GOT3 (cell line): ENCODE measurements at places on chromosomes 1 and 21.

- no peak for DNase-seq
Observed at GRCh38 chr21:44532712-44533111, 7.3 kb downstream of the KRTAP10-1 start.

- no peak for DNase-seq
Observed at GRCh38 chr1:213332491-213332890, 281.4 kb downstream of the RPS6KC1 start.

- DNase-seq = no peak
Observed at GRCh38 chr1:18828224-18828623, 31.2 kb downstream of the TAS1R2 start.

- no peak for DNase-seq
Observed at GRCh38 chr1:228923973-228924686, 188.9 kb downstream of the RHOU start.

DNA sequence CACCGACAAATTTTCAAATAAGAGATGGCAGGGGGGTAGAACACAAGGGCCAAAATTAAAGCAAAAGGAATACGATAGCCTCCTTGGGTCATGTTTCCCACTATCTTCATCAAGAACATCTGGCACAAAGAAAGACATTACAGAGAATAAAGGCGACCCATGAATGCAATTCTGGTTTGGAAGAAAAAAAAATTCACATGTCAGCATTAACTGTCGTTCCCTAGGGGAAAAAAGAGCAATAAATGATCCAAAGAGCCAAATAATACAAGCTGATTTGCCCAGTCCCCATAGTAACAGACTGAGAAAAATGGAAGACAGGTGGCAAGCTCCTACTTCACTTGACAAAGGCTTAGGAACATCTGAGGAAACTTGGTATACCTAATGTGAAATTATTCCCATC is 4.5 kb downstream of the STIL start:
- DNase-seq = no peak

GRCh38 chr1:6163191-6163972 is 16.7 kb downstream of the CHD5 start:
- no peak for DNase-seq

DNA sequence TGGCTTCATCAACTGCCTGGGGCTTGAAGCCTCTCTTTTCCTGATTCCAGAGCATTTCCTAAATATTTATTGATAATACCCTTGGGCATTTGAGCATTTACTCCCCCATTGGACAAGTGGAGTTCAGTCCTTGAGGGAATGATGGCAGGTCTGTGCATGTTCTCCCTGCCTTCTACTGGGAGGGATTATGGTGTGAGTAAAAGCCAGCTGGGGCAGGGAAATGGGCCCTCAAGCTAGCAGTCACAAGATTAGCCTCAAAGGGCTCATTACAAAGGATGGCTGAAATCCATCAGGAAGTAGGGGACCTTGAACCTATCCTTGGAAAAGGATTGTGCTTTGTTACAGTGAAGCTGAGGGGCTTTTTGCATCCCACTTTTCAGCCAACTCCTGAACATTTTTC is 24.2 kb upstream of the OSBPL9 start:
- DNase-seq = no peak

GRCh38 chr1:154870115-154870571 is at the start of gene KCNN3:
KCNN3 (minus strand) TSS chr1:154870281; CDS start chr1:154869964, 317 bp downstream.
- peak; percentile 55 for DNase-seq

DNA sequence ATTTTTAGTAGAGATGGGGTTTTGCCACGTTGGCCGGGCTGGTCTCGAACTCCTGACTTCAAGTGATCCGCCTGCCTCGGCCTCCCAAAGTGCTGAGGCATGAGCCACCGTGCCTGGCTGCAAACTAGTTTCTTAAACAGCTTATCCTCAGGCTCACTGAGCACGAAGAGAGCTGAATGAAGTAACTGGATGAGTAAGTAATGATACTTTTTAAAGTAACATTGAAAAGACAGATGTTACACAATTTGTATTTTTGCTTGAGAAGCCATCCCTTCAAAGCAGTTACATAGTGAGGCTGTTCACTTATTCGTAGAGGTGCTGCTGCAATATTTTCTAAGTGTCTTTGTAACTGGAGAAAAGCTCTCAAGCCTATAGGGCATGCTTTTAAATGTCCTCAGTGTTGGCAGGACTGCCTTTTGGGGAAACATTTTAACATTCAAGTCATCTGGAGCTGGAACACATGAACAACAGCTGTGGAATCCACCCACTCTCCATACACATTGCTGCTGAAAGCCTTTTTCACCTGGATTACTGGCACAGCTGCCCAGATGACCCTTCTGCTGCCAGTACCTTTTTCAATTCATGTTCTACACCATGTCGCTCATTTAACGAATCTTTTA is 2.7 kb upstream of the YBX1 start:
- DNase-seq = no peak

- DNase-seq = no peak
Observed at GRCh38 chr21:15063081-15063813, 1.6 kb downstream of the NRIP1 start.

DNA sequence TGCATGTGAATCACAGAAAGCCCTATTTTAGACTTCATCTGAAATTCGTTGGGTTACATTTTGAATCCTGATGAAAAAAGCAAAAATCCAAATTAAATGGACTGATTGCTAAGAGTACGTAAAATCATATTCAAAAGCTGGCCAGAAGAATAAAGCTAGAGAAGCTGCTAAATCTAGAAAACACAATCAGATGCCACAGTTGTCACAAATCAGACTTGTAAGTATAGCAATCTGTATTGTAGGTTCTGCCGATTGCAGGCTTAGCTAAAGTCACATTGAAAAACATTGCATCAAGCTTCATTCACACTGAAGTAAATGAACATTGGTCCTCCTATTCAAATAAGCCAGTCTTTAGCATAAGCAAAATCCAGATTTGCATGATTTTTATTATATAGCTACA is 235.1 kb upstream of the ST6GALNAC5 start:
- no peak for DNase-seq
